ENCODE measurements at places on chromosomes 12 and 14.
A peak's percentile ranks its signal among the peaks of the same experiment; 100 is the strongest.

DNA sequence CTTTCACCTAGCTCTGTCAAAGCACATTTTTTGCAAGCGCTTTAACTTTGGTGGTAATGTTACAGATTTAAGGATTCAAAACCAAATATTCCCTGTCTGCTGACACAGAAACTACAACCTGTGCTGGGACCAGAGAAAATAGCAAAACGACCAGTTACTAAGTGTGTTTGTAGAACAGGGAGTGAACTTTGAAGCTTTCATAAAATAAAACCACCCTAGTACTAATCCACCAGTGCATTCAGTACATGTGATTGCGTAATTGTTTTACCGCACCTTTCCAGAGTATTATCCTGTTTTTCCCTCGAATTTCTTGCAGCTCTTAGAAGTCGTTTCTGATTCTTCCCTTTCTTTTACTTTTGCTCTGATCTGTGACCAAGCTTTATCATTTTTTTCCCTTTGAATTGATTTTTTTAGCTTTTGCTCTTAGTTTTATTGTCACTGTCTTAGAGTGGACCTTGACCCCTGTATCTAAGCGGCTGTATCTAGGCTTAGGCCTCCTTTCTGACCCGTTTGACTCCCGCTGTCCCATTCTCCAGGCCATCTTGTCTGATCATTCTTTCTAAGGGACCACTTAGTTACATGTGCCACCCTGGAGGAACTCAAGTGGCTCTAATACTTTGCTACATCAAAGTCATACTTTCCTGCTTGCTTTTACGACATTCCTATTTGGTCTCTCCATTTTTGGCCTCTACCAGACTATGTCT, 429.4 kb downstream of the PCNX1 start:
- DNase-seq = no peak

- DNase-seq = peak; percentile 57
Measured at GRCh38 chr12:54439521-54440255, 20.6 kb upstream of the ITGA5 start.

- DNase-seq = no peak
Measured at GRCh38 chr12:106093246-106093645, 45.5 kb downstream of the NUAK1 start.

DNA sequence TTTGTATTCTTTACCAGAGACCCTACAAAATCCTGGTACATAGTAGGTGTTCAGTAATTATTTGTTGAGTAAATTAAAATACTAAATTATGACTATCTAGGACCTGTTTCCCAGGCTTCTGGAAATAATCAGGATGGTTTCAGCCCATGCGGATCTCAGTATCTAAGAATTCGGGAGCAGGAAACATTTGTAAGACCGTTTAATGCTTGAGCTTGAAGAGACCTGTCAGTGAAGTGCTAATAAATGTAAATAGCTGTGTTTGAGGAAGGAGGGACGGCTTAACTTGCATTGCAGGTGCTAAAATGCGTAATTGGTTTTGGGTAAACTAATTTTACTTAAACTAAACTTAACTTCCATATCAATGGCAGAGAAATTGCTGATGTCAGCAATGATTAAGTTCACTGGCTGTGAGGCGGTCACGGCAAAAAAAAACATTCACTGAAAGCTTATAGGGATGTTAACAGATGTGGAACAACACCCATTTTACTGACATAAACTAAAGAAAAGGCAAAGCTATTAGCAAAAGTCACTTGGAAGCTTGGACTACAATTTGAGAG, 28.6 kb upstream of the AEBP2 start:
- no peak for DNase-seq

DNA sequence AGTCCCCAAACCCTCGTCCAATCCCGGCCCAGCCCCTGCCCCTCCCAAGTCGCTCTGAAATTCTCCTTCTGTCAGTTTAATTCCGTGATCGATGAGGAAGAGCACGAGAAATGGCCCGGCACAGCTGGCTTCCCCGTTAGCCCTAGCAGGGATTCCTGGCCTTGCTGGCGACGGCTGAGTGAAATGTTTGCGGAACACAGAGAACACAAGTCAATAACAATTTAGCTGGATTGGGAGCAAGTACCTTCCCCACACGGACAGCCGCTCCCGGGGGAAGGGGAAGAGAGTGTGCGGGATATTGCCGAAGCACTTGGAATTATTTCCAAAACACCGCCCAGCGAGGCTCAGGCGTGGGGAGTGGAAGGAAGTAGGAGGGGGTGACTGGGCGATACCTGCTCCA, 134.6 kb downstream of the RBM19 start:
- DNase-seq = no peak

All from fibroblast of skin of left quadriceps (primary cell).